ENCODE measurements at places on chromosomes 1 and 21. TPM values are rescaled to one million over a fixed set of nuclear protein-coding genes. Genes with fewer than 3 reads are reported as not detected.

DNA sequence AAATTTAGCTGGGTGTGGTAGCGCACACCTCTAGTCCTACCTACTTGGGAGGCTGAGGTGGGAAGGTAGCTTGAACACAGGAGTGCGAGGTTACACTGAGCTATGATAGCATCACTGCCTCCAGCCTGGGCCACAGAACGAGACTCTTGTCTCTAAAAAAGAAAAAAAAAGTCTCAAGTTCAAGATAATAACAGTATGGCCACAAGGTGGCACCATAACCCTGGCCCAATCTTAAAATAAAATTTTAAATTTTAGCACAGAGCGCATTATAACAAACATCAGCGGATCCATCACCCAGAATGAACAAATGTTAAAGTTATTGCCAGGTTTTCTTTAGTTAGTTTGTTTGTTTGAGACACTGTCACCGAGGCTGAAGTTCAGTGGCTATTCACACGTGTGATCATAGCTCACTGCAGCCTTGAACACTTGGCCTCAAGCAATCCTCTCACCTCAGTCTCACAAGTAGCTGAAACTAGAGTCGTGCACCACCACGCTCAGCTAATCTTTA is 2.9 kb upstream of the HTR6 start:
- DNase-seq = peak; percentile 79

DNA sequence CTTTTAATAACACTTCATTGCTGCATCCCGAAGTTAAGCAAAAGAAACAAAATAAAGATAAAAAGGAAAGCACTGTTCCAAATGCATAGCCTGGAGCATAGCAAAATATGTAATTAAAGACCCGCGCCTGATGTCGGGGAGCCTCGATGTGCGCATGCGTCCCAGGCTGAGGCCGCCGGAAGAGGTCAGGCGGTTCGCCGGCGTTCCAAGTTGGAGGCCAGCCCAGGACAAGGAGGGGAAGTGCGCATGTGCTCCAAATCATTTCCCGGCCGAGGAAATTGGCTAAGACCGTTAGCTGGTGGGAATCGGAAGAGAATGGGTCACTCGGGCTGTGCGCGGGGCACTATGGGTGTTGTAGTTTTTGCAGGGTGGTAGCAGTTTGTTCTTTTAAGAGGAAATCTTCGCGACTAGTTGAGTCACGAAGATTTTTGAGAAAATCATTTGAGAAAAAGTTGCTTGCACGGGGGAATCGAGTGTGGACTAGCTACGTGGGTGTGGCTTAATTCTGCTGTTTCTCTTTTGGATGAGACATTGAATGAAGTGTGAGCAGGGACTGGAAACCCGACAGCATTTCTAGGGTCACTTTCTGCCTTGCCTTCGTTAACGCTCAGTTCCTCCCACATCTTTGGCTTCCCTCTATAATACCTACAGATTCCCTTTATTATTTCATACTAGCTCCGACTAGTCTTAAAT is 31.0 kb upstream of the CD1D start:
- DNase-seq = peak; percentile 98

- no peak for DNase-seq
Observed at GRCh38 chr1:63362578-63362977, 4.8 kb upstream of the ALG6 start.

- no peak for DNase-seq
Observed at GRCh38 chr1:205939690-205940330, 3.4 kb downstream of the SLC26A9 start.

The AMY1B gene
- not detected for total RNA-seq

GRCh38 chr1:212977781-212978645 is 27.7 kb downstream of the VASH2 start:
- DNase-seq = no peak

- no peak for DNase-seq
Observed at GRCh38 chr1:7325254-7325653, 445.8 kb upstream of the VAMP3 start.

The FMO2 gene
- total RNA-seq = 7.4 TPM

The MRPL20 gene
- total RNA-seq = 123 TPM

DNA sequence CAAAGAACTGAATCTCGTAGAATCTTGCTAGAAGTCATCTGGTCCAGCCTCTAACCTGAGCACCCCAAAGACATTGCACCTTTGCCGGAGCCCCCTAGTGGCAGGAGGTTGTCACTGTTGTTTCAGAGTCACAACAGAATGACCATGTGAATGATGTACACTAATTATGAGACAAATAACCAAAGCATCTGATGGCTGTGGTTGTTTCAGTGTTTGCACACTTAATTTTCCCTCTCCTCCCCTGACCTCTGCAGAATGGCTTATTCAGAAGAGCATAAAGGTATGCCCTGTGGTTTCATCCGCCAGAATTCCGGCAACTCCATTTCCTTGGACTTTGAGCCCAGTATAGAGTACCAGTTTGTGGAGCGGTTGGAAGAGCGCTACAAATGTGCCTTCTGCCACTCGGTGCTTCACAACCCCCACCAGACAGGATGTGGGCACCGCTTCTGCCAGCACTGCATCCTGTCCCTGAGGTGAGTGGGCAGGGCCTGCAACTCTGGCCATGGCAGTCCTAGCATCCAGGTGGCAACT is 26.4 kb downstream of the TRAF5 start:
- no peak for DNase-seq

- no peak for DNase-seq
Observed at GRCh38 chr1:40422630-40423263, 27.5 kb upstream of the ZFP69B start.

The VWA5B1 gene
- not detected for total RNA-seq

- no peak for DNase-seq
Observed at GRCh38 chr1:222905151-222905550, 90.3 kb downstream of the DISP1 start.

DNA sequence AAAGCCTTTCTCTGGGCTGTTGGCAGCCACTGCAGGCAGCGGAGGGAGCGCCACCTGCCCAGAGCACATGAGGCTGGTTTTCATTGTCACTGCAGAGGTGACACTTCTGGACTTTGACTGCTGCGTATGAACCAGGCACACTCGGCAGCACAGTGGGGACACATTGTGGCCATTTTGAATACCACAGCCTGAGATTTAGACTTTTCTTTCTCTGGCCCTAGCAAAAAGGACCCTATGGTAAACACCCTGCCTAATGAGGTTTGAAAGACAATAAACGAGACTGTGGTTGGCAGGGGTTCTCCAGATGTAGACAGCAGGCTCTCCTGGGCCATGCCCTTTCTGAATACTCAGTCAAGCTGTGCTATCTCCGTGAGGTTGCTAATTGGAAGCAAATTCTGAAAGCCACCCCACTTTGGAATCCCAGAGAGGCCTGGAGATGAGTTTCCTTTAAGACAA is 12.0 kb upstream of the KCNE2 start:
- DNase-seq = peak; percentile 34

DNA sequence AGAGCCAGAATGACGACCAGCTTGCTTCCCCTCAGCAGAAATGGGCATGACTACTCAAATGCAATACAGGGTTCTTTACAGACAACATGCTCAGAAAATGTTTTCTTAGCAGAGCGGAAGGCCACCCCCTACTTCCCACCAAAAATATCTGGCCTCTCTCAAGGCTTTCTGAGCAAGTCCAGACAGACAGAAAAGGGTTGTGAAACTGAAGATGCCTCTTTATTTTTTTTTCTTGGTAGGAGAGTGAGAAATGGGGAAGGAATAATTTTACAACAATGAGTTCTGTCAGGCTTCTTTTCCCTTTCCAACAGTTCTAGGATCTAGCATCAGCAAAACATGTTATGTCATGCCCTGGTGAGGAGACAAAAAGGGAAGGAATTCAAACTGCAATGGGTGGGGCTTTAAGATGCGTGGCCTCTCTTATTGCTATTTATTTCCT is 172.0 kb upstream of the CAMK1G start:
- peak; percentile 78 for DNase-seq

DNA sequence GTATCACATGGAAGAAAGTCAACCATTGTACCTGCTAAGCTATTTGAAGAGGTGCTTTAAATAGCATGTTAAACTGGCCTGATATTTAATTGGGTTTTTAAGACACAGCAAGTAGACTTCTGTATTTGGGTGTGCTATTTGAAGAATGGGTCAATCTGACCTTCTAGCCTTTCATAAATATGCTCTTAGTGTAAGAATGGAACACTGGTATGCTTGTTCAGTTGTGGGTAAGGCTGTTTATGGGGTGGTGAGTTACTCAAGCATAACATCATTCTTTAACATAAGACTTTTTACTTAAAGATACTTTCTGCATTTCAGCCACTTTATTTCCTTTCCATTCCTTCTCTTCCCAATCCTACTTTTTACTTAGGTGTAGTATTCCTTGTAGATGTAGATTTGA is 21.4 kb downstream of the AHCYL1 start:
- no peak for DNase-seq

The IL23R gene
- not detected for total RNA-seq

- no peak for DNase-seq
Observed at GRCh38 chr1:29686012-29686930, 449.9 kb downstream of the PTPRU start.

The GJA9 gene
- total RNA-seq = 0.09 TPM

DNA sequence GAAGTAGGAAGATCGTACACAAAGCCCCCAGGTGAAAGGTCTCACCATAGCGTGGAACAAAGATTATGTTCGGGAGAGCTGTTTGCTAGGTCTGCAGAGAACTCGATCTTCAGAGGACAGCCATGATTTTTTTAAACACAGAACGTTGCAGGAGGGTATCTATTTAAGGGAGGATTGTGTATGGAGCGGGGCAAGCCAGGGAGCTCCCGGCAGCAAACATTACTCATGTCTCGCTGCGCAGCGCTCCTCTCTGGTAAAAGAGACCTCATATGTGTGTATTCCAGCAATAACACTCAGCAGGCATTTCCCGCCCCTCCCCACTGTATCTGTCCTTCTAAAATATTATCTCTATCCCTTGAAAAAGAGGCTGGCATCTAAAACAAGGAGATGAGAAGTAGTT is 2.7 kb downstream of the GLIS1 start:
- DNase-seq = no peak

GRCh38 chr1:175824079-175824478 is 80.7 kb upstream of the TNR start:
- no peak for DNase-seq

- no peak for DNase-seq
Observed at GRCh38 chr1:5351366-5351765, 640.9 kb downstream of the NPHP4 start.

DNA sequence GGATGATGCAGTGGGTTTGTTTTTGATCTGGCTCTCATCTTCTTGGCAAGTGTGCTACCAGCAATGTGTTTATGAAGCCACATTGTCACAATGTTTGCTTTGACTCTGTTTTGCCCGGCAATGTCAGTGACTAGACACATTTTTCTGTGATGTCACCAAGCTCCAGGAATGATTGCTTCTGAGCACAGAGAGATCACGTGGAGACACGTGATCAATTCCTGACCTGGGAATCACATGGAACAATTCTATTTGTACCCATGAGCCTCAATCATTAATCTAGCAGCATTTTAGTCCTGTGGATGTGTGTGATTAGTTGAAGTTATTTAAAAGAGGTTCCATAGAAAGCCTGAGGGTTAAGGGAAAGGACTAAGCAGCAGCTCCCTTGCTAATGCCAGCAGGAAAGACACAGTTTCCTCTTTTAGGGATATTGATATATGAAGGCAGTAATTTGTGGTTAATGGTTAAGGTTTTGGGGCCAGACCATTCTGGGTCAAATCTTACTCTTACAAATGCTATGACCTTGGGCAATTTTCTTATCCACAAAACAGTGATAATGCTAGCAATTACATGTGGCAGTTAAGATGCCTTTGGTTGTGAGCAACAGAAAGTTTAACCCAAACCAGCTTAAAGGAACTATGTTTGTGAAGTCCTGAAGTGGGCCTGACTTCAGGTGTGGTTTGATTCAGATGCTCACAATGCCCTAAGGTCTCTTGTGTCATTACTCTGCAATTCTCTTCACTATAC is 59.0 kb downstream of the FASLG start:
- no peak for DNase-seq

DNA sequence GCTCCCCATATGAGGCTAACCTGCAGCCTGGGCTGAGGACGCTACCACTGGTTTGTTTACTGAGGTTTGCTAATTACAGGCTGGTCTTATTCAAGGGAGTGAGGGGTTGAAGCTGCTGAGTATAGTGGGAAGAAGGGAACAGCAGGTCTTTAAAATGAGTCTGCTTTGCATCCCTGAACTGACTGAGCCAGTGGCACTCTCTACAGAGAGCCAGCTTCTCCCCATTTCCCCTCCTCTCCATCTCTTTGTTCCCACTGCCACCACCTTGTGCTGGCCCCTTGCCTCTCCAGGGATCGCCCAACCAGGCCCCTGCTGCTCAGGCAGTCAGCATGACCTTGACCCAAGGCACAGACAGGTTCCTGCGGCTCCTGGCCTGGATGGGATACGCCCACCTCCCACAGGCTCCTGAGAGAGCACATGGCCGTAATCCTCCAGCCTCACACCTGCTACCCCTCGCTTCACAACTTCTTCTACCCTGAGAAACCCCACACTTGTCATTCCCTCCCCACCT is 45.0 kb downstream of the IER5 start:
- no peak for DNase-seq

DNA sequence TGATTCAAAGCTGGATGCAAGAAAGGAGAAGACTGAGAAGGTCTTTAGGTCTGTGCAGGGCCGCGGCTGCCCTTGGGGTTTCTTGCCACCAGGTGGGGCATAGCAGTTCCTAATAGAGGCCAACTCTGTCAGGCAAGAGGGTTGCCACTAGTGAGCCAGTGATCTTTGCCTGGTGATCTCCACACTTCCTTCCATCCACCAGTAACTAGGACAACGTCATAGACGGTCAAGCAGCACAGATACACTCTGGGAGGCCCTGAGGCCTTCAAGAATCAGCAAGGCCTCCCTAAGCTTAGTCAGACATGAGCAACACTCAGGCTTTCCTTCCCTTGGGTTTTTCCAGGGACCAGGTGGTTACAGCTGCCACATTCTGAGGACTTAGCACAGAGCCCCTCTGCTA is 32.9 kb upstream of the ATP2B4 start:
- DNase-seq = no peak

DNA sequence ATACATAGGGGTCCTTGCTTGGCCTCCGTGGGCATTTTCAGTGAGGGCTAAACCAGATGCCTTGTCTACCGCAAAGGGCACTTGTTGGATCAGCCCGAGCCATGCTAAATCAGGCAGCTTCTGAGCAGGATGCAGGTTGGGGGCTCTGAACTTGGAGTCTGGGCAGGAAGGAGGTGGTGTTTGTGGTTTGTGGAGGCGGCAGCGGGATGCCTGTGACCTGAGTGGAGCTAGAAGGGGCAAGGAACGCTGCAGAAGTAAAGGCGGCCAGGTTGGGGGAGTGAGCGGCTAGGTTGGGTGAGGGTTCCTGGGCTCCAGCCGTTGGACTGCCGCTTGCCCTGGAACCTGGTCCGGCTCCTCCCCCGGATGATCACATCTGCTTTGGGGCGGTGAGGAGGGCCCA is 183.9 kb downstream of the CAMTA1 start:
- DNase-seq = no peak

The KCNA3 gene
- under 0.01 TPM for total RNA-seq

GRCh38 chr1:227315629-227316346 is 2.5 kb downstream of the CDC42BPA start:
- DNase-seq = peak; percentile 76

GRCh38 chr21:41596241-41596925 is 88.4 kb upstream of the TMPRSS2 start:
- DNase-seq = no peak

GRCh38 chr1:169594391-169594790 is 8.1 kb upstream of the F5 start:
- no peak for DNase-seq

Measured in fibroblast of the aortic adventitia (primary cell).